Stimulated activated CD8-positive, alpha-beta memory T cell treated with anti-CD3 and anti-CD28 coated beads, Interleukin-7, amount 100 ng/mL, for 24 hours (primary cell): ENCODE measurements at places on chromosomes 6 and 20.

DNA sequence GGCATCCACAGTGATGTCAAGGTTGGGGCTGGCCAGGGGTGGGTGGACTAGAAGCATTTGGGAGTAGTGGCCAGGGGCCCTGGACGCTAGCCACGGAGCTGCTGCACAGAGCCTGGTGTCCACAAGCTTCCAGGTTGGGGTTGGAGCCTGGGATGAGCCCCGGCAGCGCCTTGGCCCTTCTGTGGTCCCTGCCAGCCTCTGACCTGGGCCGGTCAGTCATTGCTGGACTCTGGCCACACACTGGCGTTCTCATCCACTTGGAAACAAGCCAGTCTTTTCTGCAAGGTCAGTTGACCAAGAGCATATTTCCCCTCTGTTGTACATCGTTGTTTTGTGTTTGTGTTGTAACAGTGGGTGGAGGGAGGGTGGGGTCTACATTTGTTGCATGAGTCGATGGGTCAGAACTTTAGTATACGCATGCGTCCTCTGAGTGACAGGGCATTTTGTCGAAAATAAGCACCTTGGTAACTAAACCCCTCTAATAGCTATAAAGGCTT lies 8.4 kb downstream of the PSMA7 start:
- no peak for DNase-seq

DNA sequence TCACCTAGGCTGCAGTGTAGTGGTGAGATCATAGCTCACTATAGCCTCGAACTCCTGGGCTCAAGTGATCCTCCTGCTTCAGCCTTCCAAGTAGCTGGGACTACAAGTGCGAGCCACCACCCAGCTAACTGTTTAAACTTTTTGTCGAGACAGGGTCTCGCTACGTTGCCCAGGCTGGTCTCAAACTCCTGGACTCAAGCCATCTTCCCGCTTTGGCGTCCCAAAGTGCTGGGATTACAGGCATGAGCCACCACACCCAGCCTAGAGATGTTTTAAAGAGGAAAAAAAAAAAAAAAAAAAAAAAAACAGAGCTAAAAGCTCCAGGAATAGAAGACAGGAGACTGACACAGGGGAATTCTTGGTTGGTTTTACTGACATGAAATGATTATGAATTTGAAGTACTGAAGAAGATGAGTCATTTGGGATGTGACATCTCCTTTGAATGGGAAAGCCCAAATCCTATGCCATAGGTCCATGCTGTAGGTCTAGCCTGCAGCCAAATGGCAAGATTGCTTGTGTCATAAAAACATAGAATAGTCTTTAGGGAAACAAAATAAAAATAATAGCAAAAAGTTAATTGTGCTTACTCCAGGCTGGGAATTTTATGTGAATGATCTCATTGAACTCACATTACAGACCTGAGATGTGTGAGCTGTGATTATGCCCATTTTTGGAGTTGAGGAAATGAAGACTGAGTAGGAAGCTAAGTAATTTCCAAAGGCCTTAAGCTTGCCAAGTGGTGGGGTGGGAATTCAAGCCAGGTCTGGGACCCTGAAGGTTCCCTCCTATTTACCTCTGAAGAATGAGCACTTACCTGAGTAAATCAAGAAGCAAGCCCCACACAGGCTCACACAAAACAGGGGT lies 24.3 kb upstream of the NHSL1 start:
- no peak for DNase-seq

- DNase-seq, result no peak
Measured at GRCh38 chr20:22460231-22460630, 124.1 kb downstream of the FOXA2 start.

GRCh38 chr20:18683839-18684238 lies 96.0 kb downstream of the DTD1 start:
- DNase-seq, result no peak

DNA sequence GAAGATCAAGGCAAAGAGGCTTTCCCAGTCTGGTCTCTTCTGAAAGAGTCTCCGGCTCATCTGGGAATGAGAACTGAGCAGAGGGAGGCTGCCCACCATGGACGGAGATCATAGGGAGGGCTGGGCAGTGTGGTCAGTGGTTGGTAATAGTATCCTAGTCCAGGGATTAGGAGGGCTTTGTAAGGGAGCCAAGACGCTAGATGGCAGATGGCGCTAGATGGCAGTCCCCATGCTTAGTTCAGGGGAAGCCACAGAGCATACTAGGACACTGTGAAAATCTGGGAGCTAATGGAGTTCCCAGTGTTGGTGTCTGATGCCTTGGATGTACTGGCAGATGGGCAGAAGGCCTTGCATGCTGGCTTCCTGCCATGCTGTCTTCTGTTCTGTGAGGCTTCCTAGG lies 21.7 kb upstream of the DAAM2 start:
- no peak for DNase-seq

- DNase-seq, result no peak
Measured at GRCh38 chr6:41939176-41939847, 2.3 kb downstream of the CCND3 start.

DNA sequence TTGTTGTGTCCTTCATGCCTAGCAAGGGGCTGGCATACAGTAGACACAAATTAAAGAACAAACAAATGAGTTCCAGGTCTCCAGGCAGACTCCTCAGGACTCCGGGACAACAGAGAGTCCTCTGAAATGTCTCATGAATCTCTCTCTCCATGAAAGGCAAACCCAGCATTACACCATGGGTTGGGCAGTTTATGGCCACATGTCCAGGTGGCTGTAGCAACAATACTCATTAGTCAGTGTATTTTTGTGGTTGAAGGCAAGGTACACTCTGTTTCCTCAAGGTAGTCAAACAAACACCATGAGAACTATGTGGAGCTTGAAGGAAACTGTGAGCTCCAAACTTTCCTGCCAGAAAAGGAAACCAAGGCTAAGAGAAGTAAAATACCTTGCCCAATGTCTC lies 62.2 kb downstream of the KCNB1 start:
- DNase-seq, result no peak
